ENCODE measurements at places on chromosomes 7 and 10.

GRCh38 chr10:51654918-51655317, 44.5 kb downstream of the CSTF2T start:
- DNase-seq: no peak

DNA sequence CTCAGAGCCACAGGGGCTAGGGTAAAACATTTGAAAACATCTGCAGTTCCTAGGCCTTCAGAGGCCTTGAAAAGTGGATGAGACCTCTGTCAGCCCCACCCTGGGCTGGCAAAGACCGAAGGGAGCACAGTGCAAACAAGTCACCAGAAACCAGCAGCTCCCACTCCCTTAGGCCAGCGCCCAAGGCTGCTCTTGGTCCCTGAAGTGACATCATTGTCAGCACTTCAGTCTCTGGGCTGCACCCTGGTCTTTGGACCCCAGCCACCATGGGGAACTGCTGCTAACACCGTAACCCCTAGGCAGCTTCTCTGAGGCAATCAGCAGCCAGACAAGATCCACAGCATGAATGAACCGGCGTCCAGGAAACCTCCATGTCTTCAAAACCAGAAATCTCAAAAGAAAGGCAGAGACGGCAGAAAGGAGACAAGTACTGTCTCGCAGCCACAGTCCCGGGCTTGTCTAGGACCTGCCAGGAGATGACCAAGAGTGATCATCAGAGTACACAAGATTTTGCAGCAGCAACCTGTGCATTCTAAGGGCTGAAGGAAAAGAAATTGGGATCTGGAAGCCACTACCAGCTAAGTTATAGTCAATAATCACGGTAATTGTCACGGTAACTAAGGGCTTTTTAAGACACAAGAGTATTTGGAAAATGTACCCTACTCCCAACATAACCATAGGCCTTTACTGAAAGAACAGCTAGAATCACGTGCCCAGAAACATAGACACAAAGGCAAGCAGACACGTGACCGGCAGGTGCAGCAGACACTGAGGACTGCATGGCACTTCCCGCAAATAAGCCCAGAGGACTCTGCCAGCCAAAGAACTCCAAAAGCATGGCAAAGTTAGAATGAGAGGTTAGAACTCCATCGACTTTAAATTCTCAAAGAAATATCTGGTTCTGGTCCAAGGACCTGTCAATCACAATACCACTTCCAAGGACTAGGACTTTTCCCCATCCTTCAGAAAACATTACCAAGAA, 23.3 kb downstream of the CPXM2 start:
- DNase-seq: no peak

DNA sequence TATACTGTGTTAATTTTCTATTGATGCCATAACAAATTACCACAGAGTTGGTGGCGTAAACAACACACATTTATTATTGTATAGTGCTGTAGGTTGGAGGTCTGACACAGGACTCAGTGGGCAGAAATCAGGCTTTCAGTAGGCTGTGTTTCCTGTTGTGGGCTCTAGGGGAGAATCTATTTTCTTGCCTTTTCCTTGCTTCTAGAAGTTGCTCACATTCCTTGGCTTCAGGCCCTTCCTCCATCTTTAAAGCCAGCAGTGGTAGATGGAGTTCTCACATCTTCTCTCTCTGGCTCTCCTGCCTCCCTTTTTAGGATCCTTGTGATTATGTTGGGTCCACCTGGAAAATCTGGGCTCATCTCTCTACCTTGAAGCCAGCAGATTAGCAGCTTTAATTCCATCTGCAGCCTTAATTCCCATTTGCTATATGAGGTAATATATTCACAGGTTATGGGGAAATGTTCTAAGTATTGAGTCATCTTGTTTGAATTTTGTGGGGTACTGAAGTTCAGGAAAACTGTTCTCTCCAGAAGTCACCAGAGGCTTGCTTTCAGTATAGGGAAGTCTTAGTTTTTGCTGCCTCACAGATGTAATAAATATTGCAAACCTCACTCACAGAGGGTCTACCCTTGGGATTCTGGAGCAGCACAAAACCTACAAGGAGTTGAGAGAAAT, 38.9 kb downstream of the CCNY start:
- DNase-seq: no peak

DNA sequence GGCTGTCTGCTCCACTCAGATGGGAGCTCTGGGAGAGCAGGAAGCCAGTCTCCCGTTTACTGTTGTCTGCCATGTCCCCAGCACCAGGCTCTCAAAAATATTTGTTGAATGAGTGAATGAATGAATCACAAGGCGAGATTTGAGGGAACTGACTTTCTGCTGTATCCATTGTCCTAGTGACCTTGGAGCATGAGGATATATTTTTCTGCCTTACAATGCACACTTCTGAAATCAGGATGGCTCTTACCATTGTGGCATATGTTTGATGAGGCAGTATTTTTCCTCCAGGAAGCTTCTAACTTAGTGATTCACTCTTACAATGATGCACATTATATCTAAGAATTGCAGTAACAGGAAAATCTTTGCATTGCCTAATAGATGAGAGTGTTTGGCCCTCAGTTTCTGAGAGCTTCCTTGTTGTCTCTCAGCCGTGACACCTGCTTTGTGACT, 136.4 kb downstream of the RPS24 start:
- no peak for DNase-seq

DNA sequence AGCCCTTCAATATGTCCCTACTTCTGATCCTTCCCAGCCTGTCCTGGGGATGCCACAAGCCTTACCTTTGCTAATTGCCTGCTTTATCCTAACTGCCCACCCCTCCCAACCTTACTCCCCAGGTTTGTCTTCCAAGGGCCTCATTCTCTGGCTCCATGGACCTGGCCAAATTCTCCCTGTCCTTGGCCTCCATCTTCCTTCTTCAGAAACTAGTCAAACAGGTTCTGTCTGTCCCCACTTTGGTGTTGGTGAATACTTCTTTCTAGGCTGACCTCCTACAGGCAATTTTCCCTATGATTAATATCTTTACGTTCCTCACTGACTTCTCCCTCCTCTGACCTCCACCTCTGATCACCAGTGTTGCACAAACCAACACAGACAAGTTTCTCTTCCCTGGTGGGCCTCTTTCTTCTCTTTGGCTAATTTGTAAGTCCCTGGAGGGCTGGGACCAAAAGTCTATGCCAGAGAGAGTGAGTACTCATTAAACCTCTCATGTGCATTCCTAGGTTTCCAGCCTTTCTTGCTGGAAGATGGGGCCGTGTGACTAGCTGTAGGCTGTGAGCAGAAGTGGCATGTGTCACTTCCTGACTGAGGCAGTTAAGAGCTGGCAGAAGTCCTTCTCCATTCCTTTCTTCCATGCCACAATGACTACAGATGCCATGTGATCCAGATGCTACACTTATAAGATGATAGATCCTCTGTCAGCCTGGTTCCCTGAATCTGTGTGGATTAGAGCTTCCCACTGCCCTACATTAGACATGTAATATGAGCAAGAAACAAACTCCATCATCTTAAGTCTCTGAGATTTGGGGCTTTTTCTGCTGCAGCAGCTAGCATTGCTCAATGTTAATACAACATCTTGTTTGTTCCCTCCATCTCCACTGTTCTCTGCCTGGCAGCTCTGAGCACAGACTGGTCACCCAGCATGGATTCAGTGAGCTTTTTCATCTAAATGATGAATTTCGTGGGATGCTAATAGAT, 382.7 kb downstream of the RPS24 start:
- no peak for DNase-seq

GRCh38 chr7:155791214-155791737, 21.0 kb downstream of the SHH start:
- DNase-seq: no peak

- DNase-seq: no peak
These were observed 295.2 kb upstream of the ZNF32 start for GRCh38 chr10:43943818-43944360.

DNA sequence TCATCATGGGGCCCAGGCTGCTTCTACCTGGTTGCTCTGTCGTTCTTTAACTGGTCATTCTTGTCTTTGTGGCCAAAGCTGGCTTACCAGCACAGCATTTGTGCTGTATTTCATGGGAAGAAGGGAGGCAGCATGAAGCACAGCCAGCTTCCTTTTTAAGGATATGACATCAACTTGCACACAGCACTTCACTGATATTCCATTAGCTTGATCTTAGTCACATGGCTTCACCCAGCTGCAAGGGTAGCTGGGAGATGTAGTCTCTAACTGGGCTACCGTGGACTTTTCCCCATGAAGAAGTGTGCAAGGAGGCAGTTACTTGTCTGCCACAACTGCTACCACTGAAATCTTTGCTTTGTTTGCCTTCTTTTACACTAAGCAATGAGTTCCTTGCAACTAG, 525.2 kb downstream of the LRMDA start:
- DNase-seq: no peak

GRCh38 chr7:69654381-69654780, 56.1 kb downstream of the AUTS2 start:
- no peak for DNase-seq

GRCh38 chr10:125204400-125204799, 44.0 kb upstream of the CTBP2 start:
- DNase-seq: no peak

DNA sequence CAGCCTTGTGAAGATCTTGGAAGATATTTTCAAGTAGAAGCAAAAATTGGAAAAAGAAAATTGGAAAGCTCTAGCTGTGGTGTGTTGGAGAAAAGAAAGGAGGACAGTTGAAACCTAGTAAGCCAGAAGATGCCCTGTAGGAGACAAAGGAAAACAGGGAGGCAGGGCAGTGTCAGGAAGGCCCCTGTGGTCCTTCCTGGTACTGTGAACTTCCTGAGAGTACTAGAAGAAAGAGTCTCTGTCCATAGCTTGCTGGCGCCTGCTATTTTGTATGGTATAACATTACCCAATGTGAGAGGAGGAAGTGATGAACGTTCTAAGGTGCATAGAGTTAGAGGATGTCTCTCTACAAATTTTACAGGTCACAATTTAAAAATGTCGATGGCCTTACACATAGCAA, 183.1 kb downstream of the CTTNBP2 start:
- no peak for DNase-seq

- DNase-seq: no peak
These were observed 45.1 kb upstream of the ZPBP start for GRCh38 chr7:50138101-50138500.

- no peak for DNase-seq
These were observed 80.5 kb upstream of the PPIF start for GRCh38 chr10:79266543-79267312.

- DNase-seq: no peak
These were observed 368.9 kb downstream of the SORCS1 start for GRCh38 chr10:106795619-106796018.

- no peak for DNase-seq
These were observed 332.0 kb downstream of the RPS24 start for GRCh38 chr10:78365694-78366093.

DNA sequence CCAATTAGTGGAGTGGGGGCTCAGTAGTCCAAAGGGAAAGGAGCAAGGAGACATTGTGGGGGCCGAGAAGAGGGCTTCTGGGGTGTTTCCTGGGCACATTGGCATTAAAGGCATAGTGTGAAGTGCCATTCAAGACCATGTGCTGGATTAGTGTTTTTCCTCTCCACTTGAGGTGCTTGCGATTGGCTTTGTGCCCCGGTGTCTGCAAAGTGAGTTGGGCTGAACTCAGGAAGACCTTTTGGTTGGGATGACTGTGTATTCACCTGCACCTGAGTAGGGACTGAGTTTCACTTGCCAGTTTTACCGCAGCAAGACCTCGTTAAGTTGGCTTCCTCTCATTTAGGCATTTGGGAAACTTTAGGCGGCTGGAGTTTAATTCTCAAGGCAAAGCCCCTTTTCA, 73.0 kb downstream of the TCF7L2 start:
- no peak for DNase-seq

DNA sequence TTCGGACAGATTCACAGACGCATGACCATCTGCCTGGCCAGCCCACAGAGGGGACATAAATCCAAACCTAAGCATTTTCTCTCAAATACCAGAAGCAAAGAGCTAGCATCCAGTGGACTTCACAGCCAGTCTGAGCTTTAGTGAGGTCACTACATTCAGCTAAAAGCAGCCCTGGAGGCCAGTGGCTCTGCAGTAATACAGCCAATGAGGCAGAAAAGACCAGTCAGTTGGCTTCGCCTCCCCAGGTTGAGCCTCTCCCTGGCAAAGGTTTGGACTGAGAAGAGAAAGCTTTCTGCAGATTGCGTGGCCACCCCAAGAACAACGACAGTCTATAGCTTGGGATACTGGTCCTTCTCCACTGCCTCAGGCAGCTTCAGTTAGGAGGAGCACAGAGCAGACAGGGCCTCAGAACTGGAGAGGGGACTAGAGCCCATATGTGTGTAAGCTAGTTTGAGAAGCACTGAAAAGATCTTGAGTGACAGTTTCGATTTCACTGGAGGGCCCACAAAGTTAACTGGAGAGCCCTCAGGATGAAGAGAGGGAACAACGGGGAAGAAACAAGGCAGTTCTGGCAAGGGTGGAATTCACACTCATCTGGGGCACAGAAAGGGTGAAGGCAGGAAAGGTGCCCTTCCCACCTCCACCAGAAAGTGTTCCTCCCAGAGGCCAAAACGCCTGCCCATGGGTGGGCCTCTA, 3.8 kb downstream of the WDR91 start:
- no peak for DNase-seq

GRCh38 chr10:102799691-102800471, 37.3 kb downstream of the CYP17A1 start:
- no peak for DNase-seq

DNA sequence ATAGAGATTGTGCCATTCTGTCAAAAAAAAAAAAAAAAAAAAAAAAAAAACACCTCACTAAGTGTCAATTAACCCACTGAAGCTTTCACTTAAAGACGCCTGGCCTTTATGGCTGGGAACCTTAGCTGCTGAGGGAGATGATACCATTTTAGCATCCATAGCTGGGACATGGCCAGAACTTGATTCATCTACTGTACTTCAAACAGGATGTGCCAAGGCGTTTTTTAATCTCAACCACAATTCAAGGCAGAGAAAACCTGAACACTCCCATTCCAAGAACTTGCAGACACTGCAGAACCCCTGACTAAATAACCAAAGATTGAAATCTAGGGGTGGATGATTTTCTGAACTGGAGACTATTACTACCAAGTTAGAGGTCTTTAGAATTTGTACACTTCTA, 996.6 kb downstream of the SORCS1 start:
- DNase-seq: no peak

GRCh38 chr7:156475666-156476065, 164.9 kb upstream of the RNF32 start:
- DNase-seq: no peak

GRCh38 chr10:23111517-23112286, 16.3 kb downstream of the MSRB2 start:
- DNase-seq: no peak

DNA sequence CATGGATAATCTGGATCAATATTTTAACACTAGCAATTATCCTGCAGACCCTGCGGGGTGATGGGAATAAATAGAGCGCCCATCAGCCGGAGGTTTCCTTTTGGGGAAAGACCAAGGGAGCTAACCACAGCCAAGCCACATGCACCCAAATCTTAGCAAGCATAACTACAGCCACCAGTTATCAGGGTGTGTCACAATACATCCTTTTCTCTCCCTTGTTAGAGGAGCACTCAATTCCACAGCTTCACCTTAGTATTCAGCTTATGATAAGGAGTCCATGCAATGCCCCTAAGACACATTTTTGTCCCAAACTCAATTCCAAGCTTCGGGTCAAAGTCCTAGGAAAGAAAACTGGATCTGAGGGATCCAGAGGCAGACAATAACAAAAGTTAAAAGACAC, 15.9 kb downstream of the TOMM7 start:
- no peak for DNase-seq

- no peak for DNase-seq
These were observed 3.1 kb upstream of the ST7 start for GRCh38 chr7:116949941-116950801.

All from esophagus squamous epithelium (tissue), 5 donors.